Cerebellum (tissue), 4 donors: ENCODE measurements at places on chromosomes 7 and 10. TPM values are rescaled to one million over a fixed set of nuclear protein-coding genes. Genes with fewer than 3 reads are reported as not detected.

The KIAA1549 gene
- 29.0 TPM for total RNA-seq

The THSD7A gene
- 71.7 TPM for total RNA-seq

The ANXA11 gene
- total RNA-seq: 5.4 TPM

The OPALIN gene
- total RNA-seq: not detected

The AEBP1 gene
- 11.3 TPM for total RNA-seq

DNA sequence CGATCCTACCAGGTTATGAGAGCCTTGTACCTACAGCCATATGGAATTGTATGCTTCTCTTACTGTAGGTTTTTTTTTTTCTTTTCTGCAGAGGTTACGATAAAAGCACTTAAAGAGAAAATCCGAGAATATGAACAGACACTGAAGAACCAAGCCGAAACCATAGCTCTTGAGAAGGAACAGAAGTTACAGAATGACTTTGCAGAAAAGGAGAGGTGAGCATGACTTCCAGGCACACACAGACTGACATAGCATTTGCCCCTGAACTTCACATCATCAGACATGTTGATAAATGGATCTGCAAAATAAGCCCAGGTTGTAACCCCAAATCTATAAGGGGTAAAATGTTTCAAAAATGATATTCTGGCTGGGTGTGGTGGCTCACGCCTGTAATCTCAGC, 182.4 kb upstream of the SH2B2 start:
- DNase-seq: no peak

GRCh38 chr10:60480865-60481563, 91.3 kb upstream of the ANK3 start:
- DNase-seq: peak; percentile 77

DNA sequence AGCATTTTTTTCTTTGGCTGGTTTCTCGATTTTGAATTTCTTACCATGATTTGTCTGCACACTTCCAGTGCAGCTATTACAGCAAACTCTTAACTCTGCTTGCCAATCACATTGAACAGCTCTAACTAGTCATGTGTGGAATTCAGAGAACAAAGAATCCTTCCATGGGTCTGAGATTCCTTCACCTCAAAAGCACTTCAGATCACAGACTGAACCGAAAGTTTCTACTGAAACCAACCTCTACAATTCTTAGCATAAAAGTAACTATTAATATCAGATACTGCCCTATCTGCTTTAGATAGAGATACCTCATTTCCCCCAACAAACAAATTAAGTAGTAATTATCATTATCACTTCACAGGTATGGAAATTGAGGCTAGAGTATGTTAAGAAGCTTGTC, 56.5 kb upstream of the SP4 start:
- no peak for DNase-seq

DNA sequence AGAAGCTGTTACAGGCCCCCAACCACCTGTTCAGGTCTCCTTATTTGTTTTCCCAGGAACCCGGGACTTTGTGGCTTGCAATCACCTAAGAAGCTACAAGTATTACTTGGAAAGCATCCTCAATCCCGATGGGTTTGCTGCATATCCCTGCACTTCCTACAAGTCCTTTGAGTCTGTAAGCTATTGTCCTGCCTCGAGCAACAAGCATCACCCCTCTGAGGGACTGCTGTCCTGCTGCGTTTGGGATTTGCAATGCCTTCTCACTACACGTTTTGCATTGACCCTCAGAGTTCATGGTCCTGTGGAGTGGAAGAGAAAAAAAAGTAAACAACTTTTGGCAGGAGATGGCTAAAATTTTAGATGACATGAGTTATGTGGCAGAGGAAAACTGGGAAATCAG, 9.2 kb downstream of the PNLIPRP1 start:
- no peak for DNase-seq

DNA sequence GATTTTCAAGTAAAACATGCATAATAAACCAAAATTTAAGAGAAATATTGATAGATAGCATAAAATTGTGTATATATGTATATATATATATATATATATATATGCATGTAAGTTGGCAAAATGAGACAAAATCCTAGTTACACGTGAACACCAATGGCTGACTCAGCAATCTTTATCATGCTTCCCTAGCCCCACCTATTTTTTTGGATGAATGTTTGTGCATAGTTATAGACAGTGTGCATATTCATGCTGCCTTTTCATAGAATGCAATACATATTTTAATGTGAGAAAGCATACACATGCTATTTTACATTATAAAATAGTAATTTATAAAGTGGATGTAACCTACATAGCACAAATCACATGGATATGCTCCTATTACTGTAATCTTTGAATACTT, 230.3 kb downstream of the SH2D4B start:
- DNase-seq: no peak

DNA sequence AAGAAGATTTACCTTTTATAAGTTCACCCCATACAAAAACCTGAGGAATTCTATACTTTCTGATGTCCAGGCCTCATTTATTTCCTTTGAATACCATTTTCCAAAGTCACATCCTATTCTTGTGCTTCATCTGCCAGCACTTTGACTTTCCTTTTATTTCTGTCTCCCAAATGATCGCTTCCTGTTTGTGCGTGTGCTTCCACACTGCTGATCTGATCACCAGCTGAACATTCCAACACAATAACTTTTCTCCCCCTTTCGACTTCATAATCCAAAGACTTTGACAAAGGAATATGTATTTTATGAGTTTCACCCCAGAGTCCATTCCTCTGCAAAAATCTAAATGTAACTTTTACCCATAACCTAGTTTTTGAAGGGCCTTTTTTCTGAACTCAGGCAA, 3.1 kb downstream of the ELAPOR2 start:
- no peak for DNase-seq

DNA sequence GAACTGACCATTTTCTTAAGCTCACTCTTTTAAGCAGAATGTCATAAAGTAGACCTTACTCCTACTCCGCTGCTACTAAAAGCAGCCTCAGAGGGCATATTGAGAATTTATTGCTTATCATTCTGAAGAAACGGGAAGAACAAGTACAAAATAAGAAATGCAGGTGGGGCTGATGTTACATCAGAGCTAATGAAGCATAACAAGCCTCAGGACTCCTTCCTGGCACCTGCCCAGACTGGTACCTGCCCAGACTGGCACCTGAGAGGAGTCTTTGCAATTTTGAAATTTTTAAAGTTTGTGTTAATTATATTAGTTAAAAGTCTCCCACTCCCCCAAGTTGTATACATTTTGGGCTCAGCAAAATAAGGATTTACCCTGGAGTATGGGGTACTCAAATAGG, 162.4 kb downstream of the SEMA3E start:
- no peak for DNase-seq
